ENCODE measurements at places on chromosomes 7 and 10.

- no peak for DNase-seq
These were observed 71.5 kb downstream of the COL13A1 start for GRCh38 chr10:69873135-69873639.

DNA sequence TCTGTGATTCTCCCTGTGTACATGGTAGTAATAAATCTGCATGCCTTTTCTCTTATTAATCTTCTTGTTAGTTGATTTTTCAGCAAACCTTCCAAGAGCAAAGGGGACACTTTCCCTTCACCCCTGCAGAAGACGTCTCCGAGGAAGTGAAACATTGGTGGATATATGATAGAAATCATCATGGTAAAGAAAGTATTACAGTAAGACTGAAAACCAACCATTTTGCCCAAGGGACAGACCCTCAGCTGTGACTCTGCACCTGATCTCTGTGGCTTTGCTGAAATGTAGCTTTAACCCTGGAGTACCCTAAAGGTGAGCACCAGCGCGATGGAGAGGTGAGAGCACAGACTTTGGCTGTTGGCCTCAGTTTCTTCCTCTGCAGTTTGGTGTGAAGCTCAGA is 32.8 kb upstream of the MYO3A start:
- no peak for DNase-seq

GRCh38 chr10:111370101-111370500 is 293.3 kb downstream of the ADRA2A start:
- DNase-seq = no peak

- DNase-seq = no peak
These were observed 72.6 kb downstream of the FAM53B start for GRCh38 chr10:124671486-124672075.

GRCh38 chr10:27447540-27447939 is 56.6 kb upstream of the RAB18 start:
- DNase-seq = no peak

GRCh38 chr10:89134963-89135362 is 72.2 kb downstream of the CH25H start:
- DNase-seq = no peak

DNA sequence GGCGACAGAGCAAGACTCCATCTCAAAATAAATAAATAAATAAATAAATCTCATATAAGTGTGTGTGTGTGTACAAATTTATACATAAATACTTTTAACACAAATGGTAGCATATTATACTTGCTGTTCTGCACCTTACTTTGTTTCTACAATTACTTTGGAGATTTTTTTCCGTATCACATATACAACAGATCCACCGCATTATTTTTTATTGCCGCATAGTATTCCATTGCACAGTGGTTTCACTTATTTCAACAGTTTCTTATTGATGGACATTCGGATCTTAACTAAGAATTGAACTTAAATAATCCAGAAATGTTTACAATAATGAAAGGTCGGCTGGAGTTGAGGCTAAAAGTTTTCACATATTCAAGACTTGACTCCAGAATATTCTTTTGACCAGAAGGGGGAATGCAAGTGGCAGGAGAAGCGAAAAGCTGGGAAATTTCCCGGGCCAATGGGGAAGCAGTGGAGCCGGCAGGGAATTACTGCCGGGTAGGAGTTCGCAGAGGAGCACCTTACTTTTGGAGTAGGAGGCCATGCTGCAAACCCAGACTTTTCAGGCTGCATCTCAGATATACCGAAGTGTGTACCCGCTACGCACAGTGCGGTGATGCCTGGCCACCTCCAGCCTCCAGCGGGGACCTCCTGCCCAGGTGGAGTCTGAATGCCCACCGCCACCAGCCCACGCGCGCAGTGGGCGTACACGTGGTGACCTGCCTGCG is 415 bp upstream of the CNNM1 start:
- DNase-seq = no peak

DNA sequence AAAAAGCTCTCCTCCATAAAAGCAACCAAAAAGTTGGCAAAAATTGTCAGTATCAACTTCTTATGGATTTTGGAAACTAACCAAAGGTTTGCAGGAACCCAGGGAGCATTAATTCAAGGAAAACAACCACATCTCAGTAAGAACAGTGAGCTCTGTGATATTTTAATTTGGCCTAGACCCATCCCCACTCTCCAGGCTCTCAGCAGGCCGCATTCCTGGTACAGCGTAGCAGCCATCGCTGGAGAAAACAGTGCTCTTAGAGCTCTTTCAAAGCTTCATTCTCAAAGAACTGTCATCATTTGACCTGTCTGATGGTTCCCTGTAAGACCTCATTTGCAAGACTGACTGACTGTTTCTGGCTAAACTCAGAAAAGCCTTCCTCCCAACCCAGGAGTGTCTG is 81.9 kb downstream of the NUDCD3 start:
- DNase-seq = no peak

DNA sequence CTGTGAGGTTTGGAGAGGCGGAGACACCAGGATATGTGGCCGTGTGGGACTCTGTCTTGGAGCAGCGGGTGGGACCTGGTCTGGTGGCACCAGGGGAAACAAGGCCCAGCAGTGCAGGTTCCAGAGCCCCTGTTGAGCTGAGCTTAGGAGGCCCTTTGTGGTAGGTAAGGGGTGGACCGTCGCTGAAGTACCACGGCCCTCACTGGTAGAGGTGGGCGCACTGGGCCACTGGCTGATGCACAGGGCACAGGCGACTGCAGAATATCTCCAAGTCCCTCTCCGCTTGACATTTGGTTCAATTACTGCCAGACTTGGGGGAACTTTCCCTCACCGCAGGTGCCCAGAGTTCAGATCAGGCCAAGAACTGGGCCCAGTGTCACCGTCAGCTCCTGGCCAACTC is 27.3 kb downstream of the DOCK1 start:
- DNase-seq = no peak

- no peak for DNase-seq
These were observed 31.0 kb downstream of the CYP3A5 start for GRCh38 chr7:99648843-99649242.

- no peak for DNase-seq
These were observed 2.7 kb upstream of the FRAT2 start for GRCh38 chr10:97336942-97337831.

DNA sequence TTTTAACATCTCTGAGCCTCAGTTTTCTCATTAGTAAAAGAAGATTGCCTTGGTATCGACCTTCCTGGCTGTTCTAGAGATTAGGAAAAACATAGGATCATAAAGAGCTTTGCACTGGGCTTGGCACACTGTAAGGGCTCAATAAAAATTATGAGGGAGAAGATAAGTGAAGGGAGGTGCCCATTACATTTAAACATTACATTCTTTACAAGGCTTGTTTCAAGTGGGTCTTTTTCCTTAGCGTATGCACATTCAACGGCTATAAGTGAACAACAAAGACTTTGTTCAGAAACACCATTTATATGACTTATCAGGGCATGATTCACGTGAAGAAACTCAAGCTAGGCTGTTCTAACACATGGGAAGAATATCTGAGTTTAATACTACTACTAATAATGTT is 351.9 kb upstream of the NPVF start:
- DNase-seq = no peak

DNA sequence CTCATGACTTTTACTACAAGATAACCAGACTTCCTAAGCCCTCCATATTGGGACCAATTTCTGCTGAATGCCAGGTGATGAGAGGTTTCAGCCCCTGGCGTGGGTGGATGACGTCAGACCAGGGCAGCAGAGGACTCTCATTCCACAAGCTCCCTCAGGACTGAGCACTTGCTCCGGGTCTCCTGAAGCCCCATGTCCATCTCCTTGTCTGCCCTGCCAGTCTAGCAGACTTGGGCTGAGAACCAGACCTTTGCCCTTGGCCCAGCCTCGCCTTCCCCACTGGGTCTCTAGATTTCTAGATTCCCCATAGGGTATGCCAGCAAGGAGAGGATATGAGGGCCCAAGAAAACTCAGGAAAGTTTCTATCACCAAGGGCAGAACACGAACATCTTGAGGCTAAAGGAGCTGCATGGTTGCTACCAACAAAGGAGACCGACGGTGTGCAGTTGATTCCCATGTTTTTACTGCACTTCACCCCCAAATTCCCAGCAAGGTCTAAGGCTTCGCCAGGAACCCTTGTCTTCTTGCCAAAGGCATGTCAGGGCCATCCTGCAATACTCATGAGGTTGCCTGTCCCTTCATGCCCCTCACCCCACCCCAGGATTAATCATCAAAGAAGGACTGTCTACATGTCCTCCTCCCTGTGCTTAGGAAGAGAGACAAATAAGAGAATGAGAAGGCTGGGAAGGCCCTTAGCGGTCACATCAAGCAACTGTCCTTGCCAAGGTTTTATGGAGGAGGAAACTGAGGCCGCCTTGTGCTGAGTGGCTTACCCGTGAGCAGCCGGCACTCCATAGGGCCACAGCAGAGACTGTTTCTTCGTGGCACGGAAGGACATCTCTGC is 96.5 kb upstream of the MACROH2A2 start:
- no peak for DNase-seq

DNA sequence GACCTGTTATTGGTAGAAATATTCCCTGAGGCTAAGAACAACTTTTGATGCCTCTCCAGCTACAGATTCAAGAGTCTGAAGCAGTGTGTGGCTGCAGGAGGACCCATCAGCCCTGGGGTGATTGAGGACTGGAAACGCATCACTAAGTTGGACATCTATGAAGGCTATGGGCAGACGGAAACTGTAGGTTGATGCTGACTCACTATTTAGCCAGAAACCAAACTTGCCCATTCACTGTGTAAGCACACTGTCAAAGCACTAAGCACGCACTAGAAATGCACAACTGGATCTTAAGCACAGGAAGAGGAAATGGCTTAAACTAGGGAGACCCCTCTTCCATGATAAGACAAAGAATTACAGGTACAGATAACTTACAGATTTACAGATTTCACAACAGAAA is 20.8 kb downstream of the ACSM6 start:
- no peak for DNase-seq

GRCh38 chr10:22002591-22003176 is 846 bp downstream of the DNAJC1 start:
- DNase-seq = peak; percentile 23

DNA sequence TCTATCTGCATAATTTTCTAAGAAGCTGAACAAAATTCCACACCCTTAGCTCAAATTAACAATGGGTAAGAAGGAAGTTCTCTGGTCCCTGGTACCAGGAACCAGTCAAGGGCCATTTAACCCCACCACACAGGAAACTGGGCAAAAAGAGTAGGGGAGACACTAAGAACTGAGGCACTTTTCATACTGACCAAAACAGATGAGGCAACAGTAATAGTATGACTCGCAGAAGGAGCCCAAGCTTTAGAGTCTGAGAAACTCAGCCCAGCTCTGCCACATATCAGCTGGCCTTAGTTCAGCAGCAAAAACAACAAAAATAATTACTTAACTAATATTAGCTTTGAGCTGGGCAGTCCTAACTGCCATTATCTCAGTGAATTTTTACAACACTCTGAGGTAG is 221.2 kb downstream of the FAM107B start:
- no peak for DNase-seq

GRCh38 chr10:3068968-3069737 is 1.8 kb downstream of the PFKP start:
- DNase-seq = no peak

DNA sequence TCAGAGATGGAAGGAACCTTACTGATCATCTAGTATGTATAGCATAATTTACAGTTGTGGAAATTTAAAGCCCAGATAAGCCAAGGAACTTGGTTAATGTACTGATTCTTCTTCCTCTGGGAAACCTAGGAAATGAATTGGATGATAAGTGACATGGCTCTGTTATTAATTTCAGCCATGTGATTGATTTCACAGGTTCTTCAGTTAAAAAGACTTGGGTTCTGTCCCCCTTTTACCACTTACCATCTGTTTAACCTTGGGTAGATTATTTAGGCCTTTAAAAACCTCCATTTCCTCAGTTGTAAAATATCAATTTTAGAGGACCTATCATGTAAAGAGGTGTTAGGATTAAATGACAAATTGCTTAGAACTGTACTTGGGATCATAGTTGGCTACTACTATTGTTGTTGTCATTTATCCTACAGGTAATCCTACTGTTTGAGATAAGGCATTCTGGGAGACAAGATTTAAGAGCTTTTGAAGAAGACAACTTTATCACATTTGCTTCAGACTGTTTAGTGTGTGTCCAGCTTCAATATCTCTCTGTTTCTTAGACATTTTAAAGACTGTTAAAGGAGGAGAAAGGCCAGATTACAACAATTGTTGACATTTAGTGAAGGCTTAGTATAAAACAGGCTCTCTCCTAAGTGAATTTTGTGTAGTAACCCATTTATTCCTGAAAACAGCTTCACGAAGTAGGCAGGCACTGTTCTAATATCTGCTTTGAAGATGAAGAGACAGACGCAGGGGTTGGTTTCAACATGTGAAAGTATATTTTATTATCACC is 997.1 kb upstream of the C7orf33 start:
- DNase-seq = no peak

GRCh38 chr7:106009503-106010226 is 46.6 kb downstream of the CDHR3 start:
- DNase-seq = peak; percentile 79

GRCh38 chr7:137590756-137591305 is 247.3 kb upstream of the PTN start:
- DNase-seq = no peak

DNA sequence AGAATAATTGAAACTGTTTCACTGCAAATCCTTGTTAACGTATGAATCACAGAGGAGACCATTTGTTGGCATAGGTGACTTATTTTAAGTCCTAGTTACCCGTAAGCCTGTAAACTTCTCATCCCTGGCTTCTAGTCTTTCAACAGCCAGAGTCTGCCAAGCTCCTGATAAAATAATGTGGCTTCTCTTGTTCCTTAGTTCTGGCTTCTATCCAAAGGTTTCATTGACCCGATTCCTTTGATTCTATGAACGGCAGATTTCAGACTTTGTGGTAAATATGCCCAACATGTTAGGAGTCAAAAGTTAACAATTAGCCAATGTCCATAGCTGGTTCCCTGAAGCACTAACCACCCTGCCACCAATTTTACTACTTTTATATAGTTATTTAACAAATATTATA is 23.3 kb downstream of the DNAH11 start:
- no peak for DNase-seq

DNA sequence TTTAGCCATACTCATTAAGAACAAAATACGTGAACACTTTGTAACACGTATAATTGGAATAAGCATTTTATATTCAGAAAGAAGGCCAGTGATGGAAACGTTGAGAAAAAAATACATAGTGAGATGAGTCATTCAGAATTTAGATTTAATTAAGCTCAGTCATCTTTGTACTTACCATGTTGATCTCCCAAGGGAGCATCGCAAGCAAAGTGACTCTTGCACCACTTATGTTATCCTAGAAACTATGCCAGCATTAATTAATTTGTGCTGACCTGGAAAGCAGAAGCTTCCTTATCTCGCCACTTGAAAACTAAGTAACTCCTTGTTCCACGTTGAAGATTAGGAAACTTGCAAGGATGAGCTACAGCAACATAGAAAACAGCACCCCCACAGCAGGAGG is 9.7 kb upstream of the MPP7 start:
- DNase-seq = no peak

DNA sequence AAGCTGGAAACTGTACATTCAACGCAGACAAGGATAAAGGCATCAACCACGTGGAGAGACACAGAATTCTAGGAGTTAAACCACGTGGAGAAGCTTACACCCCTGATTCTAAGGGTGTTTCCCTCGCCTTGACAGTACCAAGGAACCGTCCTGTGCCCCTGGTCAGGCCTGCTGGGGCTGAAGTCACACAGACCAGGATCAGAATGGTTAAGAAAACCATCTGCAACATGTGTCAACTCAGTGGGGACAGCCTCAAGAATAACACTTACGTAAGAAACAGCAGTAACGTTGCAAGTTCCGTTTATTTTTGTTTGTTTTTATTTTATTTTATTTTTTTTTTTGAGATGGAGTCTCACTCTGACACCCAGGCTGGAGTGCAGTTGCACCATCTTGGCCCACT is 55.6 kb downstream of the CHST15 start:
- DNase-seq = no peak

- DNase-seq = no peak
These were observed 133.3 kb downstream of the SLC25A13 start for GRCh38 chr7:96188591-96188991.

Data from stimulated activated CD4-positive, alpha-beta T cell treated with anti-CD3 and anti-CD28 coated beads, Interleukin-15, amount 100 ng/mL, for 1 hour (primary cell).